ENCODE measurements at places on chromosomes 6 and 20.

DNA sequence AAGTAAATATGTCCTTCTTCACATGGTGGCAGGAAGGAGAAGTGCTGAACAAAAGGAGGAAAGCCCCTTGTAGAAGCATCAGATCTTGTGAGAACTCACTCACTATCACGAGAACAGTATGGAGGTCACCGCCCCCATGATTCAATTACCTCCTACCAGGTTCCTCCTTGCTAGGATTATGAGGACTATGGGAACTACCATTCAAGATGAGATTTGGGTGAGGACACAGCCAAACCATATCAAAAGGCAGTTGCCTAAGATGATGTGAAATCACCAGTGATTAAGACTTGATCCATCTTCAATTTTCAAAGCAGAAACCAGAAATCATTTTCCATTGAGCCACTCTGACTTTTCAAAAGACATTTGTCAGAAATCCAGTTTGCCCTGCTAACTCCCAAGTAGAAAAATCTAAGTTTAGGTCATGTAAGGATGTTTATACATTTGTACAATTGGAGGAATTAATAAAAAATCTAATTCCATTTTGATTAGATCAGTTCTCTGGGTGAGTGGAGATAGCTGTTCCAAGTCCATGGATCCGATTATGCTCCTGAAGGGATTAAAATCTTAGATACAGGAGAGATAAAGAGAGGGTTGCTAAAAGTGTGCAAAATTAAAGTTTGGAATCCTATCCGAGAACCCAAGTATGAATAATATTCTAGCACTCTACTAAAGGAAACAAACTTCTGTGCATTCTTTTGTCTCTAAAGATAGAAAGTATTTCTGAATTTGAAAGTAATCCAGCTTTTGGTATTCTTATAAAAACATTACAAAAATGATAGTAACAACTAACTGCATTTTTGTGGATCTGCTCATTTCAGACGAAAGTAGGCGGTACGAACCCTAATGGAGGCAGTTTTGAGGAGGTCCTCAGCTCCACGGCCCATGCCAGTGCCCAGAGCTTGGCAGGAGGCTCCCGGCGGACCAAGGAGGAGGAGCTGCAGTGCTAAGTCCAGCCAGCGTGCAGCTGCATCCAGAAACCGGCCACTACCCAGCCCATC lies 39.5 kb downstream of the HDDC2 start:
- DNase-seq = peak; percentile 66

- DNase-seq = no peak
Measured at GRCh38 chr20:3698591-3699001, 13.8 kb downstream of the SIGLEC1 start.

DNA sequence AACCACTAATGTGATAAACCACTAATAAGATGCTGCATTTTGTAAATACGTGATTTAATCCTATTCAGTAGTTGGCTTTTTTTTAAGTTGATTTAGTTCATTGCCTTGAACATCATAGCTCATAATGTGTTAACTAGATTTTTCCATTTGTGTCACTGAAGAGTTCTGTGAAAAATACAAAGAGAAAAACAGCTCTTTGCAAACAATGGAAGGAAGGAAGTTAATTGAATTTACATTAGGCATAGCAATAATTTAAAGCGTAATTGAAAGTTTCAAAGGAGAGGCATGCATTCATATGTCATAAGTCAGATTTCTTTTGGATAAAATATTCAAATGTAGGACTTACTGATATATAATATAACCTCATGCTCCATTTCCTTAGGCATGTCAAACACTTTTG lies 102.3 kb downstream of the TBC1D7 start:
- DNase-seq = no peak

DNA sequence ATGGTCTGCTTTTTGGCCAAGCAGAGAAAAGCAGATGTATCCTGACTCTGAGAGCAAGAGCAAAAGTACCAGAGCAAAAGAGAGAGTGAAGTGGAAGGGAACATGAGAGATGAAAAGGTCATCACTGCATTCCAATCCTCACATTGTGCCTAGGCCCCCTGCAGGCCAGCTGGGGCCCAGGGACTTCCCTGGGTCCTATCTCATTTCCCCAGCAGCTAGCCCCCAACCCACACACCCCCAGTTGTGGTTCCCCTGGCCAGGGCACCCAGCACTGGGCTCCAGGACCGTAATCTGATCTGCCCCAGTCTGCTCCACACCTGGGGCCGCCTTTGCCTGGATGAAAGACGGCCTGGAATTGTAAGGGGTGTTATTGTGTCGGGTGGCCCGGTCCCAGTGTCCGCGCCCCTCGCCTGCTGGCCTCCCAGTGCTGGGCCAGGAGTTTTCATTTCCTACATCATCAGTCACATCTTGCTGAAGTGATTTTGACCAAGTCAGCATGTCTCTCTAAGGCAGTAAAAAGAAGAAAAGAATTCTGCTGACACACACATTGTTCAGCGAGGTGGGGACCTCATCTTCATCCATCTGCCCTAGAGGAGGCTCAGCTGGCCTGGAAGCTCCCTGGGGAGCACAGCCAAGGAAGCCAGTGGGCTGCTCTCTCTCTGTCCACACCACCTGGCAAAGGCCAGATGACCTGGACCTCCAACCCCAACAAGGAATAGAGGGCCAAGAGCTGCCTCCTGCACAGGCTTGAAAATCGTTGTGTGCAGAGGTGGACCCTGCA lies 4.0 kb upstream of the BMP7 start:
- no peak for DNase-seq

DNA sequence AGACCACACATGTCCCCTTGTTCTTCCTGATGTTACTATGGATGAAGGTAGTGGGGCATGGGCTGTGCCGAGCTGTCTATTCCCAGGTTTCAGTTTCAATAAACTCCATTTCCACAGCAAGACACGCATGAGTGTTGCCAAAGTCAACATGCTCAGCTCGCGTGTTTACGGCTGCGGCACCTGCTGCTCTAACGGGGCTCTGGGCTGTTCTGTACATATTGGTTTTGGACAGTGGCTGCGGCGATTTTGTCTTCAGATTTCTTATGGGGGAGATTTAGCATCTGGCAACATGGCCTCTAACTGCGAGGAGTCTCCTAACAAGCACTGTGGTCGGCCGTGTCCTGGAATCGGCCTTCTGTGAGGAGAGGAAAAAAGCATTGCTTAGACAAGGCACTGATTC lies 58.6 kb downstream of the TMEM242 start:
- no peak for DNase-seq

Measured in AG09309 (cell line).